ENCODE measurements at places on chromosomes 5 and 9.

DNA sequence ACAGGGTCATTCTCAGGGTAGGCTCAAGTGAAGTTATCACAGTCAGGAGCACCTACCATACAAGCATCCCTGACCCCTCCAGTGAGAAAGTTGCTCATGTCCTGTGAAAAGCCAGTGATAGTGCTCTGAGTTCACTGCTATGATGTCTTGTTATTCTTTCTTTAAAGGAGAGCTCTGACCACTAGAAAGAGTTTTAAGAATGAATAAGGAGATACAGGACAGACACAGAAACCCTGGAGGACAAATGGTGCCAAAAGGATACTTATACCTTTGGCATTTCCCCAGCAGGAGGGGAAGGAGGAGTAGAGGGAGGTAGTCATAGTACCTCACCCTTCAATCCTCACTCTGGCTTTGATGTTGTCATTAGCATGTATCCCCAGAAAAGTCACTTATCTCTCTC, 84.0 kb upstream of the AGXT2 start:
- no peak for DNase-seq
- H3K27ac ChIP-seq, result no peak overlapping the region
- no peaks in the 10 kb centered on the region for H3K4me1 ChIP-seq
- H3K4me3 ChIP-seq, result no peak overlapping the region
- H3K27me3 ChIP-seq, result no peaks in the 10 kb centered on the region

DNA sequence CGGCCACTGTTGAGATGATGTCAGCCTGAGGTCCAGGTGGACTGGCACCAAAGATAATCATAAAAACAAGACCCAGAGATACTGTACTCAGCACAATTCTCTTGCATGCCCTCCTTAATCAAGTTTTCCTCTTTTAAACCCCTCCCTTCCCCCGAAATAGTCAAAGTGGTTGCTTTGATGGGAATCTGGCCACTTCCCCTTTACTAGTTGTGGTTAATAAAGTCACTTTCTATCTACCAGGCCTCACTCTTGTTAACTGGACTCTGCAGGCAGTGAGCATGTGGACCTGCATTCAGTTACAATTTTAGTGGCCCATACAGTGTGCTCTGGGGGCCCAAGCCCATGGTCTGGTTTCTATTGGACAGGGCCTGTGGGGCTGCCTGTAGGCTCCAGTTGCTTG, 17.5 kb downstream of the FBP2 start:
- H3K4me1 ChIP-seq, result no peaks in the 10 kb centered on the region
- DNase-seq, result no peak
- no peaks in the 10 kb centered on the region for H3K36me3 ChIP-seq
- no peak overlapping the region for H3K4me3 ChIP-seq

DNA sequence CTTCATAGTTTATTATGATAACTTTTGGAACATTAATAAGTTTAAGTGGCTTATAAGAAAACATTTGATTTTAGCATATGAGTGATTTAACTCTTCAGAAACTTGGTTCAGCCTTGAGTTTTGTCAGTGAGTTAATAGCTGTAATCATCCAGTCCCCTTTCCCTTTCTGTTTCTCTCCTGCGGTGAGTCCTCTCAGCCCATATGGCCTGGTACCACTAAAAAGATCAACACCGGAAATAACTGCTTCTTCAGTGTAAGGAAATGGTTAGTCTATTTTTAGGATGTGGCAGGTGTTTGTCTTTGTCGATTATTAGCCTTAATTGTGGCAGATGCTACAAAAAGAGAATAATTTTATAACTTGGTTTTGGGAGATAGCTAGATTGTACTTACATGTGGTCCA, 120.2 kb upstream of the GRHPR start:
- H3K4me3 ChIP-seq, result no peak overlapping the region
- no peaks in the 10 kb centered on the region for H3K4me1 ChIP-seq
- H3K27ac ChIP-seq, result no peak overlapping the region
- H3K36me3 ChIP-seq, result peaks cover 18% of the 10 kb centered on the region

DNA sequence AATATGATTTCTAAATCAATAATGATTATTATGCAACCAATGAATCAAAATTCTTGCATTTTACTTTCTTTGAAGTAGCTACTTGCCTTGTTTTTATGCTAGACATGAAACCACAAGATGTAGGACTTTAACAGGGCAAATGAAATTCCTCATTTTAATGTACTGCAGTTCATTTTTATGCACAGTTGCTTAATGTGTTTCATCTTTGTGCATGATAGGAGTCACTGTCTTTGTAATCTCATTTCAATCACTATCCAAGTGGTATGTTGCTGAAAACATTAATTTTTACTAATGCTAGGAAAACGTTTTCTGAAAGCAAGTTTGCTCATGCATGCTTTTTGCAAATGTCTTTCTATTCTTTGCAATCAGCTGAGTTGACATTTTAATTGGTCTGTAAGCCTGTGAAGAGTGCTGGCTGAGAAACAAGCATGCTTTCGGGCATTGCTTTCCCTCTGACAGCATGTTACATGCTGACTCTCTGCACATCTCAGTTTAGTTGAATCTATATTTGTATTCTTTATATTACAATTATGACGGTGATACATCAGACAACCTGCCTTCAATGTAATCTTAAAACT, 535.0 kb upstream of the CDH18 start:
- H3K4me3 ChIP-seq, result no peak overlapping the region
- H3K4me1 ChIP-seq, result no peaks in the 10 kb centered on the region
- no peaks in the 10 kb centered on the region for H3K27me3 ChIP-seq
- no peak overlapping the region for H3K27ac ChIP-seq
- H3K36me3 ChIP-seq, result no peaks in the 10 kb centered on the region
- no peak for DNase-seq

DNA sequence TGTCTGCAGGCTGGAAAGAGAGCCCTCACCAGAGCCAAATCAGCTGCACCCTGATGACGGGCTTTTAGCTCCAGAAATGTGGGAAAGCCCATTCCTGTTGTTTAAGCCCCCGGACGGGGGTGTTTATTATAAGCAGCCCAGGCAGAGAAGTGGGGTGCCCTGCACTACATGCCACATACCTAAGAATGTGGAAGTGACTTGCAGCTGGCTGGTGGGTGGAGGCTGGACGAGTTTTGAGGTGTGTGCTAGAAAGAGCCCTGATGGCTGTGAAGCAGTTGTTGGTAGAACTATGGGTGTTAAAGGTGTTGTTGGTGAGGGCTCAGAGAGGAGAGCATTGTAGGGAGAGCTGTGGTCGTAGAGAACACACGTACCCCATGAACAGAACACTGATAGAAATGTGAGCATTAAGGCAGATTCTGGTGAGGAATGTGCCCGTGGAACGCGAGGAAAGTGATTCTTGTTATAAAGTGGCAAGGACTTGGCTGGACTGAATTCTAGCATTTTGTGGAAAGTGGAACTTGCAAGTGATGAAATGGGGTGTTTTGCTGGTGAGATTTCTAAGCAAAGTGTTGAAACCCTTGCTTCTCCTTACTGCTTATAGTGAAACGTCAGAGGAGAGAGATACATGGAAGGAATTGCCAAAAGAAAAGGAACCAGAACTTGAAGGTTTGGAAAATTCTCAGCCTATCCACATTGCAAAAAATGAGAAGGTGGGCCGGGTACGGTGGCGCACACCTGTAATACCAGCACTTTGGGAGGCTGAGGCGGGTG, 38.9 kb downstream of the AHRR start:
- H3K4me1 ChIP-seq, result no peaks in the 10 kb centered on the region
- H3K27ac ChIP-seq, result no peak overlapping the region
- no peaks in the 10 kb centered on the region for H3K27me3 ChIP-seq

DNA sequence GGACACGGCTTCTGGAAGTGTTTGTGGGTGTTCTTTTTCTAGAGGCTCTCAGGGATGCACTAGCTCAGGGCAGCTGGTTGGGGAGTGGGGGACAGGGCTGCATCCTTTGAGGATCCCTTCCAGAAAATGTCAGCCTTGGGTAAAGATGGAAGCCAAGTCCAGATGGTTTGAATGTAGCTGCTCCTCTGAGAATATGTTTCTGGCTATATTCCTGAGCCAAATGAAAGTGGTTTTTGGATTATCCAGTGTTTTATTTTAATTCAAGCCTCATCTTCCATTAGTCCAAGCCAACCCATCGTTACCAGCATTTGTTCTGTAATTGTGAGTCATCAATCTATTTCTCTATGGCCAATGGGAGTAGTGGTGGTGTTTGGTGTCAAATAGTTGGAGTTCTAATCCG, 70.4 kb downstream of the SPRY4 start:
- no peak for DNase-seq
- H3K27ac ChIP-seq, result no peak overlapping the region
- H3K4me3 ChIP-seq, result no peak overlapping the region
- H3K4me1 ChIP-seq, result no peaks in the 10 kb centered on the region
- H3K36me3 ChIP-seq, result no peaks in the 10 kb centered on the region

GRCh38 chr5:127834554-127834953, 131.4 kb downstream of the CCDC192 start:
- peaks cover 6% of the 10 kb centered on the region for H3K4me1 ChIP-seq
- H3K27ac ChIP-seq, result no peak overlapping the region
- H3K36me3 ChIP-seq, result no peaks in the 10 kb centered on the region

- no peaks in the 10 kb centered on the region for H3K36me3 ChIP-seq
- H3K4me1 ChIP-seq, result no peaks in the 10 kb centered on the region
- no peak for DNase-seq
- no peak overlapping the region for H3K4me3 ChIP-seq
- H3K27ac ChIP-seq, result no peak overlapping the region
Measured at GRCh38 chr5:35849860-35850259, 6.8 kb upstream of the IL7R start.

DNA sequence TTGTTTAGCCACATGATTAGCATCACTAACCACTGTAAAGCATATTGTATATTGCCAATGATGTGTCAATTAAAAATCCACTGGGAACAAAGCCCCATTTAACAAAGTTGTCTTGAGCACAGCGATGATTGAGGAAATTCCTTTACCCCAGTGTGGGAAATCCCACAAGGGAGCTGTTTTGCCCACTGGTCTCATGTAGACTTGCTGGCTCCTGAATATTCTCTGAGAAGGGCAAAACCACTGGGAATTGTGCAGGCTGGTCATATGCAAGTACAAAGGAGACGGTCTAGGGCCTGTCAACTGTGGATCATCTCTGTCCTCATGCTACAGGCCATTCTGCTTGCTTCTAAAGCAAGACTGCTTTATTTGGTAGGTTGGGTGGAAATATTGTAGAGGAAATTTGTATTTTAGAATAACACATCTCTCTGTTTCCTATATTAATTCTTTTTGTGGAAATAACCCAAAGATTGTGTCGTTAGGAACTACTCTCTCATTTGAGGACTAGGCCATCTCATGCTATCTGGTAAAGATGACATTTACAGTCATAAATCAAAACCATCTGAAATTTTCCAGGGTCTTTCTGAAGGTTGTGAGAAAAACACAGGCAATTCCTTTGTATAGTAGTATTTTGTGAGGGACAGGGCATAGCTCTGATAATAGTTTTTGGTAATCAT, 60.2 kb downstream of the PARP8 start:
- no peaks in the 10 kb centered on the region for H3K36me3 ChIP-seq
- DNase-seq, result no peak
- no peaks in the 10 kb centered on the region for H3K4me1 ChIP-seq
- no peaks in the 10 kb centered on the region for H3K27me3 ChIP-seq

DNA sequence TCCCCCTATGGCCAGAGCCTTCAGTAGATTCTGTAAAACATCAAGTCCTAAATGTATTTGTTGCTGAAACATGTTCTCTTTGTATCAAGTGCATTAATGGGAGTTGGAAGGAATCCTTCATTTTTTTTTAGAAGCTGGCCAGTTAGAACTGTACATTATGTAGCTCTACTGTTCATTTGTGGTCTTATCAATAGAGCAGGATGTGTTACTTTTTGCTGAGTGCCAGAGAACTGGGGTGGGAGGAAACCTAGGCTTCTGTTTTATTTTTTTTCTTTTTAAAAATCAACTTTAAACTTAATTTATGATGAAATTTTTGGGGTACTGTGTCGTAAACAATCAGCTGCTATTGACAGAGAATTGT, 5.1 kb downstream of the PIP5K1B start:
- DNase-seq, result no peak
- peaks cover 15% of the 10 kb centered on the region for H3K27me3 ChIP-seq
- H3K27ac ChIP-seq, result no peak overlapping the region
- no peaks in the 10 kb centered on the region for H3K36me3 ChIP-seq
- H3K4me3 ChIP-seq, result no peak overlapping the region

- no peaks in the 10 kb centered on the region for H3K36me3 ChIP-seq
- H3K4me1 ChIP-seq, result no peaks in the 10 kb centered on the region
- no peaks in the 10 kb centered on the region for H3K27me3 ChIP-seq
- no peak overlapping the region for H3K4me3 ChIP-seq
- no peak overlapping the region for H3K27ac ChIP-seq
Measured at GRCh38 chr5:20434786-20435185, 446.8 kb upstream of the CDH18 start.

- H3K4me3 ChIP-seq, result no peak overlapping the region
- H3K36me3 ChIP-seq, result no peaks in the 10 kb centered on the region
- H3K4me1 ChIP-seq, result no peaks in the 10 kb centered on the region
- H3K27ac ChIP-seq, result no peak overlapping the region
- DNase-seq, result no peak
Measured at GRCh38 chr9:125593581-125594222, 113.3 kb downstream of the MAPKAP1 start.

DNA sequence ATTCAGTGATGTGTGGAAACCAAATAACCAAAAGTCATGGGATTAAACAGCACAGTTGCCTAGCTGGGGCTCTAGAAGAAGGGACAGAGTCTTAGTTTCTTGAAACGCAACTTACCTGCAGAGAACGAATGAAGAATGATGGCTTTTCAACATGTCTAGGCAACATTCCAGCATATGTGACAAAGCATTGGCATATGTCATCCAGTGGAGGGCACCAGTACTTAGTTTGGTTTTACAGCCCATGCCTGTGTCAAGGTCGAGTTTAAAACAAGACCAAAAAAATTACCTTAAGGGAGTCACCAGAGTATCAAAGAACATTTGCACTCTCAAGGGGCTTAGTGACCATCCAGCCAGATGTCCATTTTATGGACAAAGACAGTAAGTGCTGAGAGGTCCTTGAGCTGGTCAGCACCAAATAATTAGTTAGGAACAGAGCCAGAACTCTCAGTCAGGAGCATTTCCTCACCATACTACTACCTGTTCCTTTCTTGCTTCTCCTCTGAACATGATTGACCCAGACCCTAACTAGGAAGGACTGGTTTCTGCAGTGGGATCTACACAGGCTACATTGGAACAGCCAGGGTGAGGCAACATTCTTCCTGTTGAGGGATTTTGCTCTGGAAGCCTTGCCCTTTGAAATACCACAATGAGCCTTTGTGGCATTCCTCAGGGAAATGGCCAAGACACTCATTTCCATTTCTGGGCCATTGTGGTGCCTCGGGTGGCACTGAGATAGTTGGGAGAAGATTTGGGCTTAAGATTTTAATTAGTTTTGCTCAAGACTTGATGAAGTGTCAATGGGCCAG, 75.4 kb upstream of the ANKH start:
- no peaks in the 10 kb centered on the region for H3K27me3 ChIP-seq
- no peak for DNase-seq
- no peaks in the 10 kb centered on the region for H3K36me3 ChIP-seq
- H3K4me3 ChIP-seq, result no peak overlapping the region

DNA sequence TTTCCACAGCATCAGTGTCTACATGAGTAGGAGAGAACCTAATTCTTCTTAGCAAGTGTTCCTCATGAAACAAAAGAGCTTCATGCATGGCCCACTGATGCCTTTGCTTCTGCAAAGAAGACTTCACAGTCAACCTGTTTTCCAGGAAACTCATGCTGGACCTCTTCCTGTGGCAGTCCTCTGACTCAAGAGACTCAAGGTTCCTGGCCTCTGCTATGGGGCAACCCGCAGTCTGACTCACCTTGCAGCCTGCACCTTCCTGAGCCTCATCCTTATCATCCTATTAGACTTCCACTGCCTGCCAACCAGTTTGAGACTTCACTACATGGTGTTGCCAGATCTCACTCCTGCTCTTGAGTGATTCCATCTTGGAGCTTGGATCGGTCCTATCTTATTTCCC, 17.6 kb upstream of the AGGF1 start:
- no peaks in the 10 kb centered on the region for H3K36me3 ChIP-seq
- H3K4me3 ChIP-seq, result no peak overlapping the region
- no peaks in the 10 kb centered on the region for H3K4me1 ChIP-seq
- no peaks in the 10 kb centered on the region for H3K27me3 ChIP-seq
- no peak overlapping the region for H3K27ac ChIP-seq
- DNase-seq, result no peak
